ENCODE measurements at places on chromosomes 3 and 15. TPM values are rescaled to one million over a fixed set of nuclear protein-coding genes. Genes with fewer than 3 reads are reported as not detected.

The CYP1A1 gene
- not detected for polyA plus RNA-seq

The RPP25 gene
- polyA plus RNA-seq: not detected

The RPUSD2 gene
- polyA plus RNA-seq: 2.1 TPM

The NPAP1 gene
- 0.47 TPM for polyA plus RNA-seq

The PRR20G gene
- polyA plus RNA-seq: not detected

The ZMAT3 gene
- polyA plus RNA-seq: 51.0 TPM

The SUSD5 gene
- 0.62 TPM for polyA plus RNA-seq

The KBTBD8 gene
- 12.0 TPM for polyA plus RNA-seq

The POPDC2 gene
- polyA plus RNA-seq: not detected

The GOLGA6B gene
- polyA plus RNA-seq: not detected

The CPNE9 gene
- 12.5 TPM for polyA plus RNA-seq

The AGBL1 gene
- not detected for polyA plus RNA-seq

The HAPLN3 gene
- not detected for polyA plus RNA-seq

The IMPG2 gene
- 0.05 TPM for polyA plus RNA-seq

The GASK1A gene
- 2.2 TPM for polyA plus RNA-seq

The CMTM6 gene
- 21.0 TPM for polyA plus RNA-seq

Data from Purkinje cell (primary cell).